ENCODE measurements at places on chromosomes 12 and 14. TPM values are rescaled to one million over a fixed set of nuclear protein-coding genes. Genes with fewer than 3 reads are reported as not detected.

SSTR1 gene
- 5.4 TPM for total RNA-seq

- DNase-seq, result no peak
Measured at GRCh38 chr14:34964977-34965764, 17.6 kb upstream of the SRP54 start.

- DNase-seq, result no peak
Measured at GRCh38 chr14:85273099-85273677, 256.8 kb upstream of the FLRT2 start.

DNA sequence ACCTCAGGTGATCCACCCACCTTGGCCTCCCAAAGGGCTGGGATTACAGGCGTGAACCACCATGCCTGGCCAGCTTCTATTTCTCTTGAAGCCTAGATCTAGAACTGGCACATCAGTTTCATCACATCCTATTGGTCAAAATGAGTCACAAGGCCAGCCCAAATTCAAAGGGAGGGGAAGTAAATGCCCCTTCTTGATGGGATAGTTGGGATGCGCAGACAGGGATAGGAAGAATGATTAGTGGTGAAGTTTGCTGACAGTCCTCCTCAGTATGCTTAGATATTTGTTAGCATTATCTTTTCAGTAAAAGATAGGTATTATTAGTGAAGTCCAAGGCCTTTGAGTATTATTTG, 33.4 kb downstream of the CRADD start:
- no peak for DNase-seq

DNA sequence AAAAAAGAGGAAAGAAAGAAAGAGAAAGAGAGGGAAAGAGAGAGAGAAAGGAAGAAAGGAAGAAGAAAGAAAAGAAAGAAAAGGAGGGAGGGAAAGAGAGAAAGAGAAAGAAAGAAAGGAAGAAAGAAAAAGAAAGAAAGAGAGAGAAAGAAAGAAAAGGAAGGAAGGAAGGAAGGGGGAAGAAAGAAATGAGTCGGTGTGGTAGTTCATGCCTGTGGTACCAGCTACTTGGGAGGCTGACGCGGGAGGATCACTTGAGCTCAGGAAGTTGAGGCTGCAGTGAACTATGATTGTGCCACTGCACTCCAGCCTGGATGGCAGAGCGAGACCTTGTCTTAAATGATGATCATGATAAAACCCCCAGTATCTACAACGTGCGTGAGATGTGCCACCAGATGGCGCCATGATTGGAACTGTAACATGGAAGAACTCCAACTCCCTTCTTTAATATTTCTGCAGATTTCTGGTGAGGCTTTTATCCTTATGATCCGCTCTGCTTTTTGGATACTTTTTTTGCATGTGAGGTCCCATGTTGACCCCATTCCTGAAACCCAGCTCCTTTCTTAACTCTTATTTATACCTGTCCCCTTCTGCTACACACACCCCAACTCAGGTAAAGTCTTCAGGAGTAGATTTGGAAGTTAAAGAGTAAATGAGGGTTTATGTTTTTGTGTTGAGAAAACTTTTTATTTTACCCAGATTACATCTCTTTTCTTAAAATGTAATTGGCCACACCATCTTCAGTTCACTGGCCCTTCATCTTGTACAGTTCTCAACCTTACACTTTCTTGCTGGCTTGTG, 25.6 kb downstream of the RNASE10 start:
- peak; percentile 88 for DNase-seq
